ENCODE measurements at places on chromosomes 16 and 17.

- DNase-seq, result no peak
These were observed 333.8 kb downstream of the HAPSTR1 start for GRCh38 chr16:9425236-9425635.

GRCh38 chr16:67120025-67120424 lies 10.3 kb downstream of the PHAF1 start:
- DNase-seq, result no peak

- no peak for DNase-seq
These were observed 8.2 kb downstream of the SYNGR2 start for GRCh38 chr17:78176548-78177025.

GRCh38 chr16:14641206-14641605 lies 8.5 kb downstream of the BFAR start:
- DNase-seq, result no peak

DNA sequence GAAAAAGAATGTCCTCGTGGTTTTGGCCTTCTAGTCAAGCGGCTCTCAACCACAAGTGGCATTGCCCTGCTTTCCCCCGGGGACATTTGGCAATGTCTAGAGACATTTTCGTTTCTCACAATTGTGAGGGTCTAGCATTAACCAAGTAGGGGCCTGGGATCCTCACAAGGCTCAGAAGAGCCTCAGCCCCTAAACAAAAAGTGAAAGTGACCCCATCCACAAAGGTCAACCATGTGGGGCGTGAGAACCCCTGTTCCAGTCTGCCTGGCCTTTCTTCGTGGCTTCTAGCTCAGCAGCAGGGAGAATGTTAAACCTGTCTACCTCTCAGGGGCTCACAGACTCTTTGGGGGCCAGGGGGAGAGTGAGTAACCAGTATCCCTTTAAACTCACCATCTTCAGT lies 4.8 kb upstream of the RPL38 start:
- no peak for DNase-seq

GRCh38 chr17:68542698-68543463 lies 30.7 kb downstream of the PRKAR1A start:
- DNase-seq, result no peak

GRCh38 chr17:79706931-79707850 lies 23.6 kb upstream of the ENPP7 start:
- no peak for DNase-seq

- no peak for DNase-seq
These were observed 34.2 kb downstream of the MPHOSPH6 start for GRCh38 chr16:82135844-82136243.

GRCh38 chr17:82560802-82561428 lies 41.4 kb downstream of the FOXK2 start:
- no peak for DNase-seq

- DNase-seq, result no peak
These were observed 397 bp downstream of the CDC42EP4 start for GRCh38 chr17:73311428-73311780.

DNA sequence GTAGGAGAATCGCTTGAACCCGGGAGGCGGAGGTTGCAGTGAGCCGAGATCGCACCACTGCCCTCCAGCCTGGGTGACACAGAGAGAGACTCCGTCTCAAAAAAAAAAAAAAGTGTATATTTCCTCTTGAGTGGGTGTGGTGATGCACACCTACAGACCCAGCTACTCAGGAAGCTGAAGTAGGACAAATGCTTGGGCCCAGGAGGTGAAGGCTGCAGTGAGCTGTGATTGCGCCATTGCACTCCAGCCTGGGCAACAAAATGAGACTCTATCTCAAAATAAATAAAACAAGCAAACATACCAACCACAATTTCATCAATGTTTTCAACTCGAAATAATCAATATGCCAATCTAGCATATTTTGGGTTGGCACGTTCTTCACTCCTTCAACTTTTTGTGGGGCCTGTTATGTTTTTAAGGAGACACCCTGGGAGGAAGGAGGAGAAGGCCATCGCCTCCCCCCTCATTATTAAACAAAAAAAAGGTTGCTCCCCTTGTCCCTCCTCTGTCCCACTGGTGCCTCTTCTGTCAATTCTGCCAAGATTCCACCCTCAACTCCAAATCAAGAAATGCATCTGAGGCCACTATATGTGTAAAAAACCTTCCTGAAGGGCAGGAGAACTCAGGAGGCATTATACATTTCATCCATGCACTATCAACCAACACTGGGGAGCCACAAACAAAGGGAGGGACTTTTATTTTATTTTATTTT lies 52.4 kb upstream of the ATF7IP2 start:
- no peak for DNase-seq

DNA sequence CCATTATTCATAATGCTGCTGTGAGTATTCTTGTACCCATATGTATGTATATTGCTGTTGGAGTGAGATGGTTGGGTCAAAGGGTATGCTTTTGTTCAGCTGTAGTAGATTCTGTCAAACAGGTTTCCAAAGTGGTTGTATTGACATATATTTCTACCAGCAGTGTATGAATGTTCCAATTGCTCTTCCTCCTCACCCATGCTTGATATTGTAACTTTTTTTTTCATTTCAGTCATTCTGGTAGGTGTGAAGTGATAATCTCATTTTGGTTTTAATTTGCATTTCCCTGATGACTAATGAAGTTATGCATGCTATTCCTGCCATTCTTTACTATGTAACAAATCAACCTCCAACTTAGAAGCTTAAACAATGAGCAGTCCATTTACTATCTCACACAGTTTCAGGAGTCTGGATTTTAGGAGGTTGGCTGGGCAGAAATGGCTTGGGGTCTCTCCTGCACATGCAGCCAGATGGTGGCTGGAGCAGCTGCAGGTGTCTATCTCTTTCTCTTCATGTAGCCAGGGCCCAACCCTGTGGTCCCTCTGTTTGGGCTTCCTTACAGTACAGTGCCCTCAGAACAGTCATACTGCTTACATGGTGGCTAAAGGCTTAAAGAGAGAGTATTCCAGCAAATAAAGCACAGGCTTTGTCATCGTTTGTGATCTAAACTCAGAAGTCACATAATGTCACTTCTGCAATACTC lies 21.2 kb downstream of the ERAL1 start:
- DNase-seq, result no peak

DNA sequence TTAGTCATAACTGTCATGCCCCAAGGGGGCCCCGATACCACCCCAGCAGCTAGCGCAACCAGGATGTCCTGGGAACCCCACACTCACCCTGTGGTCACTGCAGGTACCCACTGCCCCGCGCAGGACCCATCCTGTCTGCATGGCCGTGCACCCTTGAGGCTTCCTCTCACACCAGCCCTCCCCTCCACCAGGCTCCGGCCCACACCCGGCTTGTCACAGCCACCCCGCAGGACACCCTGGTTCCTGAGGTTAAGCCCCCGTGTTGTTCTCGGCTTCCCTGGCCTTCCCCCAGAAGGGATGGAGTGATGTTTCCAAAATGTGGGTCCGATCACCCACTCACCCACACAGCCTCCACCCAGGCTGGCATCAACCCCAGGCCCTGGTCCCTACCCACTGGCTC lies 7.5 kb downstream of the DNASE1L2 start:
- DNase-seq, result no peak

GRCh38 chr16:89197033-89197632 lies 3.2 kb downstream of the SLC22A31 start:
- no peak for DNase-seq

DNA sequence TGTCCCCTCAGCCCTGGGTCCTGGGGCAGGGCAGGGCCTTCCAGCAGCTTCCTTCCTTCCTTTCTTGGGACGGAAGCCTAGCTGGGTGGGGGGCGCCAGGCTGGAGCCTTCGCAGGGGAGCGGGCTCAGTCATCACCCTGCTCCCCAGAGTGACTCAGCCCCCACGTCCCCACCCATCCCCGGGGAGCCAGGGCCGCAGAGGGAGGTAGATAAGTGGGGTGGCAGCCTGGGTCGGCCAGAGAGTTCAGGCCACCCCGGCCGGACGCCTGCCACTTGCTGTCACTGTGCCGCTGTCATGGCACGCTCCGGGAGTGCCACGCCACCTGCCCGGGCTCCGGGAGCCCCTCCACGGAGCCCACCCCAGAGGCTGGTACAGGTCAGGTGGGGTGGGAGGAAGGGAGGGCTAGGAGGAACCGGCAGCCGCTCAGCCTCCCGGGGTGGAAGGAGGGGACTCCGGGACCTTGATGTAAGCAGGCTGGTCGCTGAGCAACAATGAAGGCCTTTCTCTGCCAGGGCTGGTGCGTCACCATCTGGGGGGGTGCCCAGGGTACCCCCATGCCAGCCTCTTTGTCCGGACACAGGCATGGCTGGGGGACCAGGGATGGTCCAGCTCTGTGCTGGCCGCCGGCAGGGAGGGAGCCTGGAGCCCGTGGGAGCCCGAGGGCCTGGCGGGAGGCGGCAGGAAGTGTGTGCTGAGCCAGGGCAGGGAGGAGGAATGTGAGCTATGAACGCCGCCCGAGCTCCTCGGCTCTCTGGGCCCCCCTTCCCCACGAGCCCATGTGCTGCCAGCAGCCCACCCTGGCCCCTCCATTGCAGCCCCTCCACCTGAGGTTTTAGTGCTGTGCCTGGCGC lies 6.6 kb downstream of the NHERF2 start:
- no peak for DNase-seq

GRCh38 chr17:9090641-9091096 lies 69.4 kb downstream of the NTN1 start:
- no peak for DNase-seq

GRCh38 chr16:3022208-3022683 lies 1.5 kb downstream of the HCFC1R1 start:
- DNase-seq, result peak; percentile 90

DNA sequence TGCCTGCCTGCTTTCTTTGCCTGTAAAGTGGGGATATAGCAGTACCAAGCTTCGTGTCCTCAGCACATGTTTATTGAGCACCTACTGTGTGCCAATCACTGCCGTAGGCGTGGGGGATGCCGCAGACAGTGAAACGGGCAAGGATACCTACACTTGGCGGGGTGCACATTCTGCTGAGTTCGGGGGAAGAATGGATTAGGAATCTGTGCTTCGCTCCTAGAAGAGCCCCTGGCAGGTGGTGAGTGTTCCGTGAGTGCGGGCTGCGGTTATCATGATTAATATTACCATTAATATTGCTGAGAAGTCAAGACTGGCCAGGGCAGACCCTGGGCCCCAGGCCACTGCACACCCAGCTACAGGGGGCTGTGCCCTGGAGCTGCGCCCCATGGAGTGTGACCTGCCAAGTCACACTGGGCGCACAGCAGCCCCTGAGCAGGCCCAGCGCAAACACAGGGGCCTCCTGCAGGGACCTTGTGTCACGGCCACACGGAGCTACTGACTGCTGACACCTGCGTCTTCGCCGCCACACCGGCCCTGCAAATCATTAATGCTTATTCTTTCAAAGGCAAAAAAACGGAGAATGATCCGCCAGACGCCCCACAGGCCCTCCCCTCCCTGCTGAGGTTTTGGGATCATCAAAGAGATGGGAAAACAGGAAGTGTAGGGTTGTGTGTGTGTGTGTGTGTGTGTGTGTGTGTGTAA lies 213.4 kb upstream of the GSE1 start:
- no peak for DNase-seq

DNA sequence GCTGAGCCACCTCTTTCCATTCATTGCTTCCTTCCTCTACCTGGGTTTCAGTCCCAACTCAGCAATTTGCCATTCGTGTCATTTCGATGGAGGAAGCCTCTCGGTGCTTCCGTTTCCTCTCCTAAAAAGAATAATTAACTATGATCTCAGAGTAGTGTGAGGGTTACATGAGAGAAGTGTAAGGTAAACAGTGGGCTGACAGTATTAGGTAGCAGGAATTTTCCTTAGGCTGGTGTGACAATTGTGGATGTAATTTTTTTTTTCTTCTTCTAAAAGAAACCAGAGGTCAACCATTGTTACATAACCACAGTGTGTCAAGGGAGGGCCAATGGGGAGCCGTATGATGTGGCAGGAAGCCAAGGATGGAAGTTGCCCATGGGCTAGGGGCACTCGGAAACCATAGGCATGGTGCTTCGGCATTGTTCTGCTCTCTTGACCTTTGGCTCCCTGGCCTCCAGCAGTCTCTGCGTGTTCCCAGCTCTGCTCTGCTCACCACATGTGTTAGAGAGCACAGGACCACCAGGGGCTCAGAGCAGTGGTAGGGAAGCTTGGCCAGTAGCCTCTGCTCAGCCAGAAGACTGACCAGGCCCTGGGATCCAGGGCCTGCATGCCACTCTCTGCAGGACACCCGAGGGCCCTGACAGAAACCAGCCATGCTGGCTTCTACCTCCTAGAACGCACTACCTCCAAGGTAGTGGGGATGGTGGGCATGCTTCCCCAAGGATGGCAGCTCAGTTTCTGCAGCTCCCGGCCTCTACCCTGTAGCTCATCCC lies 2.0 kb upstream of the TOP2A start:
- DNase-seq, result no peak

DNA sequence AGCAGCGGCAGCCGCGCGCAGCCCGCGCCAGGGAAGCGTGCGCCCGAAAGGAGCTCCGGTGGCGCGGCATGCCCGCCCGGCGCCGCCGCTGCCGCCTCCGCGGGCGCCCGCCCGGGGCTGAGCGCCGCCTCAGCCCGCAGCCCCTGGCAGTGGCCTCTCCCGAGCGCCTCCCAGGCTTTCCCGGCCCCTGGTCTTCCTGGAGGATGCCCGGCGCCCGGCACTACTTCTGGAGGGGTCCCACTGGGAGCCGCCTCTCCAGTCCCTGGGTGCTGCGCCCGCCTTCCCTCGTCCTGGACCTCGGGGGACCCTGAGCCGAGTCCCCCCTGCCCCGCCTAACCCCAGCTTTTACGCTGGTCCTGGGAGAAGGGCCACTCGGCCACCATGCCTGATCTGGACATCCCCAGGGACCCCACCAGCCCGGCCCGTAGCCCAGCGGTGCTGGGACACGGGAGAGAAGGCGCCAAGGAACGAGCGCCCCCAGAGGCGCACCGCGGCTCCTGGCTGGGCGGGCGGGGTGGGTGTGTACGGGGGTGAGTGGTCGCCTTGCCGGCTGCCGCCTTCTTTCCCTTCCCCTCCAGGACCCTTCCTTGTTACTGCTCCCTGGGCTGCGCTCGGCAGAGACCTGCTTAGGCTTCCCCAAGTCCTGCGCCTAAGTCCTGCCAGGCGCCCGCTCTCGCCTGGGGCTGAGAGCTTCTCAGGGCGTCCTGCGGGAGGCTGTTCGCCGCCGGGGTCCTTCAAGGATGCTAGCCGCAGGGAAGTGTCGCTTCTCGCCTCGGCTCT lies 704 bp downstream of the ASIC2 start:
- DNase-seq, result no peak

- no peak for DNase-seq
These were observed 98.3 kb upstream of the CIBAR2 start for GRCh38 chr16:85210423-85211169.

- DNase-seq, result no peak
These were observed 37.8 kb upstream of the ALDH3A1 start for GRCh38 chr17:19785854-19786253.

- no peak for DNase-seq
These were observed 4.4 kb upstream of the SCPEP1 start for GRCh38 chr17:56973520-56973919.

DNA sequence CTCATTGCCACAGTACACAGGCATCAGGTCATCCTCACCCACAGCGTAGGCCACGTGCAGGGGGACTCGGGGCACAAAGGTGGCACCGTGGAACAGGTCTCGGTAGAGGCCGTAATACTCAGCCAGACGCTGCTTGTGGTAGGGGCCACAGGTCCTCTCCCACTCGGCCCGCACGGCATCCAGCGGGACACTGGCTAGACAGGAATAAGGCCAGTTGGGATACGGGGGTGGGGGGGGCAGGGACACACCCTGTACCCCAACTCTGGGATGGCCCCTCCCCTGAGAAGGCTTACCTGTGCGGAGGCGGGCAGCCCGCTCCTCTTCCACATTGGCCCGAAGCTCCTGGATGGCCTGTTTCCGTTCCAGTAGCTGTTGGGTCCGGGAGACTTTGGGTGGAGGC lies 3.0 kb downstream of the MRPL38 start:
- DNase-seq, result no peak

Data from retinal pigment epithelial cell (primary cell).